T-helper 2 cell (primary cell): ENCODE measurements at places on chromosomes 12 and 14.

DNA sequence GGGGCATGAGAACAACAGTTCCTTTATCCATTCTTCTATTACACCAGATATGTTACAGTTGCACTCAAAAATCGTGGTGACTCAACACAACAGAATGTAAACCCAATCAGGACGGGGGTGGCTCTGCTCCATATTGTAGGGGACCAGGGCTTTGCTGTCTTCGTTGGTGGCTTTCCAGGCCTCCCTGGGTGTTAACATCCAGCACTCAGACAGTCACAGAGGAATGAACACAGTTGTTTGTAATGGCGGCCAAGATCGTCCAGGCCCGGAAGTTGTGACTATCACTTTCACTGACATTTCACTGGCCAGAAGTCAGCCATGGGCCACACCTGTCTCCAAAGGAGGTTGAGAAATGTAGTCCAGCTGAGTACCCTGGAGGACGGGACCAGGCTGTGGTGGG is 204.1 kb downstream of the CACNA1C start:
- no peak for DNase-seq

GRCh38 chr14:70108419-70108818 is 80.3 kb downstream of the SLC8A3 start:
- no peak for DNase-seq

GRCh38 chr12:53051058-53051880 is 1.4 kb downstream of the TNS2 start:
- DNase-seq = no peak

DNA sequence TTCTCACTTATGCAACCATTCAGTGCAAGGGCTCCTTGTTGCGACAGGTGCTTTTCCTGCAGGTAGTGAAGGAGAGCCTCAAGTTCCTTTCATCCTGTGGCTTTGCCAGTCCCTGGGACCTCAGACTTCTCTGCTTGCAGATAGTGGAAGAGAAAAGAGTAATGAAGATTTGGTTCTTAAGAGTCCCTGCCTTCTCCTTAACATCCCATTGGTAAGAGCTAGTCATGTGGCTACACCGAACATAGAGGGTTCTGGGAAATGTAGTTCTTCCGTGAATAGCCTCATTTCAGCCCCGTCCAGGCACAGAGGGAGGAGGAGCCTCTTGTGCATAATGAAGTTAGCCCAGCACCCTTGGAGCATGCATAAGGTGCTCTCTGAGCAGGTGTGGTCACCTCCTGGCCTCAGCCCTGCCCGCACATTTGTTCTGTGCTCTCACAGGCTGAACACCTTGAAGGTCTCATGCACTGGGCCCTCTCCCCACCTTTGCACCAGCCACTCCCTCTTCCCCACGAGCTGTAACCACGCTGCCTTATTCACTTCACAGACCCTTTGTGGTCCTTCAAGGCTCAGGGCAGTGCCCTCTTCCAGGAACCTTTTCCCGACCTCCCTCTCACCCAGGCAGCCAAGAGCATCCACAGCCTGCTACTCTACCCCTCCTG is 134.0 kb downstream of the BCL11B start:
- no peak for DNase-seq

DNA sequence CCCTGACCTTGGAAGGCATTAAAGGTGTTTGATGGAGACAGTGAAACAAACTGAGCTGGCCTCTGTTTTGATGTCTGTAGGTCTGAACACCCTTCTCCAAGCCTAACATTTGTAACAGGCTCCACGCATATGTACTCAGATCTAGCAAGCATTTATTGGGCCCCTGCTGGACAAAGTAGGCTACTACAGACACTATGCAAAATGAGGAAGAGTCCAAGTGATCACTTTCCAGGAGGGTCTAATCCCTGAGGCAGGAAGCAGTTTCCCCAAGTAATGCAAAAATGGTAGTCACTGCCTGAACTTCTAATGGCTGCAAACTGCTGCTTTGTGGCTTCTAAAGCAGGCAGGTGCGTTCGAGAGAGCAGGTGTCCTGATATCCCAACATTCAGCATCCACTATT is 405.8 kb downstream of the MED13L start:
- DNase-seq = no peak

DNA sequence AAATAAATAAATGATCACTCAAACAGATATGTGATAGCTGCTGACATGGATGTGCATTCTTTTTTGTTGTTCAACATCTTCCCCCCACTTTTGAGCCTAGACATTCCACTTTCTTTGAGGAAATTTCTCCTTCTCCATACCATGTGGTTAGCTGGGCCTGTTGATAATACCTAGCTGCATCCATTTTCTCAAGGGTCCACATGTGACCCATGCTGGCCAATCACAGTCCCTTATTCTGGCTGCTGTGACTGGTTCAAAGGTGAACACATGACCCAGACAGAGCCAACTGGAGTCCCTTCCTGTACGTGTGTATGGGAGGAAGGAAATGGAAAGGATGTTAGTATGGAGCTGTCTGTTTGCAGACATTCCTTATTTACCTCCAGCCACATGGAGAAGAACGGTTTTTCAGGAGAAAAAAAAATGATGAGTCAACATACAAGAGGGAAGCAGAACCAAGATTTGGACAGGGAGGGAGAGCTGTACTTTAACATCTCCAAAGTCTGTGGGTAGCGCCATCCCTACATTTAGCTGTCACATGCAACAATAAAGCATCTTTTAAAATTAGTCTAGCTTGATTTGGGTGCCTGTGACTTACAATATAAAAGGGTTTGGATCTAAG is 391.7 kb upstream of the TBX3 start:
- DNase-seq = no peak

GRCh38 chr14:33634631-33635030 is 316.2 kb downstream of the EGLN3 start:
- DNase-seq = no peak

- no peak for DNase-seq
Measured at GRCh38 chr12:105479710-105480109, 149.2 kb downstream of the C12orf75 start.

GRCh38 chr14:29716150-29716549 is 211.5 kb downstream of the PRKD1 start:
- no peak for DNase-seq

- DNase-seq = no peak
Measured at GRCh38 chr14:69044965-69045555, 66.0 kb upstream of the ACTN1 start.

DNA sequence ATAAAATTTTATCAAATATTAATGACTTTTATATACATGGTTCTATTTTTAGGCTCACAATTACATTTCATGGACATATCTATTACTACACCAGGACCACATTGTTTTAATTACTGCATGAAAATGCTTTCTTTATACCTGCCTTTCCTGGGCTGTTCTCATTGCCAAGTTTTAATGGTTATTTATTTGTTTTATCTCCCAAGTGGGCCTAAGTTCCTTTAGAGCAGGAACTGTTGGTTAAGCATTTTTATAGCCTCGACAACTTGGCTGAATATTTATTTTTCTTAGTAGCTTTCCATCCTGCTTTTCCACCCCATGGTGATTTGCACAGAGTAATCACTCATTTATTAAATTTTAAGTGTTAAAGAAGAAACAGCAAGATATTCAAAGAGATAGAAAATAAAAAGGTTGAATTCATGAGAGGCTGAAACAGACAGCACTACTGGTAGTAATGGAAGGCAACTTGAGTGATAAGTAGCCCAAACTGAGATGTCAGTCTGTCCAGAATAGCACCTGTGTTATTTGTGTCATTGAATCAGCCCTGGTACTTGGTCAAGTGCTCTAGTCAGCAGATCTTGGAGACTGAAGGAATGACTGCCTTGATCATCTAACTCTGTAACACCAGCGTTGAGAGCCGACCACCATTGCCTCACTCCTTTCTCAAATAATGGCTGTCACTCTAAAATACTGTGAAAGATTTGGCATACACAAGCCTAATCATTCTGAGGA is 119.1 kb upstream of the EGLN3 start:
- no peak for DNase-seq
